ENCODE measurements at places on chromosomes 6 and 20.

GRCh38 chr6:159655409-159655988 is 37.5 kb downstream of the SOD2 start:
- no peak overlapping the region for H3K27ac ChIP-seq
- H3K4me3 ChIP-seq = no peak overlapping the region
- DNase-seq = no peak
- H3K27me3 ChIP-seq = no peaks in the 10 kb centered on the region
- no peaks in the 10 kb centered on the region for H3K4me1 ChIP-seq
- H3K36me3 ChIP-seq = no peaks in the 10 kb centered on the region

DNA sequence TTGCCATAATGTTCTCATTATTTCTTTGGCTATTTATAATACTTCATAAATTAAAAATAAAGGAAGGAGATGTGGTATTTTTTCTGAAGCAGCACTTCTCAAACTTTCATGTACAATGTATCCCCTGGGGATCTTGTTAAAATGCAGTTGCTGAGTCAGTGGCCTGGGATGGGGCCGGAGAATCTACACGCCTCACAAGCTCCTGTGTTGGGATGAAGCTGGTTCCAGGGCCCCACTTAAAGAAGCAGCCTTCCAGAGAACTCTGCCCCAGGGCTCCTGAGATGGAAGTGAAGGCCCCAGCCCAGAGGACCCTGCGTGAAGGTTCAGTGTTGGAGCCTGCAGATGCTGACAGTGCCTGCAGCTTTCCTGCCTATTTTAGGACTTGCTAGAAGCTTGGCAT is 40.1 kb upstream of the SLC23A2 start:
- H3K4me1 ChIP-seq = no peaks in the 10 kb centered on the region
- no peak overlapping the region for H3K27ac ChIP-seq
- no peaks in the 10 kb centered on the region for H3K36me3 ChIP-seq
- no peak overlapping the region for H3K4me3 ChIP-seq
- no peak for DNase-seq

GRCh38 chr6:132768051-132768517 is 10.4 kb upstream of the VNN2 start:
- H3K36me3 ChIP-seq = no peaks in the 10 kb centered on the region
- no peaks in the 10 kb centered on the region for H3K27me3 ChIP-seq

GRCh38 chr20:1144401-1145172 is 26.2 kb downstream of the PSMF1 start:
- DNase-seq = no peak
- peaks cover 55% of the 10 kb centered on the region for H3K36me3 ChIP-seq
- H3K27ac ChIP-seq = no peak overlapping the region
- no peaks in the 10 kb centered on the region for H3K4me1 ChIP-seq
- no peak overlapping the region for H3K4me3 ChIP-seq

- H3K27ac ChIP-seq = no peak overlapping the region
- H3K4me3 ChIP-seq = no peak overlapping the region
- no peaks in the 10 kb centered on the region for H3K27me3 ChIP-seq
- H3K4me1 ChIP-seq = no peaks in the 10 kb centered on the region
These were observed 45.8 kb downstream of the PLCB4 start for GRCh38 chr20:9114709-9115108.

GRCh38 chr6:45724511-45724910 is 291.1 kb downstream of the CLIC5 start:
- peaks cover 8% of the 10 kb centered on the region for H3K4me1 ChIP-seq
- no peaks in the 10 kb centered on the region for H3K27me3 ChIP-seq
- DNase-seq = peak; percentile 86
- H3K36me3 ChIP-seq = no peaks in the 10 kb centered on the region

DNA sequence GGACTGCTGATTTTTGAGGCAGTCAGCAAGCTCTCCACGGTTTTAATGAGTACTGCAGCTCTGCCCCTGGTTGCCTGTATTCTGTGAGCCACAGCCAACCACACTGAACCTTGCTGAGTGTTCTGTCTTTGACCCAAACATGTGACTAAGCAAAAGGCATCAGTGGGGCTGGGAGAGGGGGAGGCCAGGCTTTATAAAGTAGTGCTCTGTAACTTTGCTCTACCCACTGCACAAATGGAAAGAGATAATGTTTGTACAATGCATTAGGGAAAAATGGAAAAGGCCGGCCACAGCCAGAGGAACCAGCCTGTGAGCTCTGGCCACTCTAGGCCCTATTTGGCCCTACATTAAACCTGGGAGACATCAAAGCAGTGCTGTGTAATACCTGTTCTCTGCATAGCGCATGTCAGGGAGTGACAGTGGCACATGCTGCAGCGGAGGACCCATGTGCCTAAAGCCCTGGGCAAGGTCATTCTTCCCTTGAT is 22.0 kb downstream of the KLHL31 start:
- H3K27ac ChIP-seq = no peak overlapping the region
- H3K27me3 ChIP-seq = no peaks in the 10 kb centered on the region
- H3K4me1 ChIP-seq = peaks cover 15% of the 10 kb centered on the region
- no peak for DNase-seq
- no peak overlapping the region for H3K4me3 ChIP-seq

DNA sequence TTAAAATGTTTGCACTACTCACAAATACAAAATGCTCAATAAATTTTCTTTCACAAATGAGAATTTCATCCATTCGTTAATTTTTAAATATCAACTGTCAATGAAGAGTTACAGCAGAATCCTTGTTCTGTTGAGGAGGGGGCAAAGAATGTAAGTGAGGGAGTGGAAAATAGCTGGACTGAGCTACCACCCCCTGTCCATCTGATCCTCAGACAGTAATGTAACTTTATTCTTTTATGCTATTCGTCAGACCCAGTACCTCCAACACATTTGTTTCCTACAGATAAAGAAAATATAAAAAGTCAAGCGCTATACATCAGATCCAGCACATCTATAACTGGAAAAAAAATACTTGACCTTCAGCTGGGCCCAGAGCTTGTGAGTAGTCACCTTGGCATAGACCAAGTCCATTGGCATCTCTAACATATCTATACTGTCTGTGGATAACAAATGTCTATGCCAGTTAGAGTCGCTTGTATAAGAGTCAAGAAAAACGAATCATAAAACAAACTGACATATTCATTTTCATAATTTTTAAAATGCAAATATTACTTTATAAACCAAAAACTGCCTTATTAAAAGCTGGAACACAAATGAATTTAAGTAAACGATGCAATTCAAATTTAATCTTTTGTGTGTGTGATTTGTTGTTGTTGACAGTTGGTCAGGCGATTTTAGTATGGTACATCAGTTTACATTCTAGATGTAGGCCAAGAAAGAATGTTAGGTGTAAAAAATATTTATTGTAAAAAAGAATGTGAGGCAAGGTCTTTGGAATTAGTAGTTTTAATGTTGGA is 57.2 kb upstream of the HFE start:
- H3K36me3 ChIP-seq = no peaks in the 10 kb centered on the region
- H3K4me1 ChIP-seq = peaks cover 51% of the 10 kb centered on the region
- no peak for DNase-seq
- no peaks in the 10 kb centered on the region for H3K27me3 ChIP-seq

DNA sequence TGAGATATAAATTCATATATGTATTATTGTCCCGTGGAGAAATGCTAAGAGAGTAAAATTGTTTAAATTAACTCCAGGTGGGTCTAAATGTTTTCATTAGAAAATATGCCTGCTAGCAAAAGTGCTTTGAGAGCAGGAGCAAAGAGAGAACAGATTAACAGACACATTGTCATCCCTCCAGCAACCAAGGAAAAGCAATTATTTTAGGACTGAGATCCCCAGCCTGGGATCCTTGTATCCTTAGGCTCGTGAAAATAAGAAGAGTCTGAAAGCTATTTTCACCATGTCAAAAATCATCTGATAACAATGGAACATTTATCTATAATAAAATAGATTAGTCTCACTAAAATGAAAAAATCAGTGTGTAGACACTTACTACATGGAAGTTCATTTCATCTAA is 11.5 kb upstream of the MRS2 start:
- DNase-seq = no peak
- no peak overlapping the region for H3K4me3 ChIP-seq
- H3K36me3 ChIP-seq = no peaks in the 10 kb centered on the region
- no peak overlapping the region for H3K27ac ChIP-seq

- no peaks in the 10 kb centered on the region for H3K36me3 ChIP-seq
- H3K27me3 ChIP-seq = no peaks in the 10 kb centered on the region
- peaks cover 18% of the 10 kb centered on the region for H3K4me1 ChIP-seq
- DNase-seq = no peak
These were observed 821 bp downstream of the DHX35 start for GRCh38 chr20:38962928-38963401.

DNA sequence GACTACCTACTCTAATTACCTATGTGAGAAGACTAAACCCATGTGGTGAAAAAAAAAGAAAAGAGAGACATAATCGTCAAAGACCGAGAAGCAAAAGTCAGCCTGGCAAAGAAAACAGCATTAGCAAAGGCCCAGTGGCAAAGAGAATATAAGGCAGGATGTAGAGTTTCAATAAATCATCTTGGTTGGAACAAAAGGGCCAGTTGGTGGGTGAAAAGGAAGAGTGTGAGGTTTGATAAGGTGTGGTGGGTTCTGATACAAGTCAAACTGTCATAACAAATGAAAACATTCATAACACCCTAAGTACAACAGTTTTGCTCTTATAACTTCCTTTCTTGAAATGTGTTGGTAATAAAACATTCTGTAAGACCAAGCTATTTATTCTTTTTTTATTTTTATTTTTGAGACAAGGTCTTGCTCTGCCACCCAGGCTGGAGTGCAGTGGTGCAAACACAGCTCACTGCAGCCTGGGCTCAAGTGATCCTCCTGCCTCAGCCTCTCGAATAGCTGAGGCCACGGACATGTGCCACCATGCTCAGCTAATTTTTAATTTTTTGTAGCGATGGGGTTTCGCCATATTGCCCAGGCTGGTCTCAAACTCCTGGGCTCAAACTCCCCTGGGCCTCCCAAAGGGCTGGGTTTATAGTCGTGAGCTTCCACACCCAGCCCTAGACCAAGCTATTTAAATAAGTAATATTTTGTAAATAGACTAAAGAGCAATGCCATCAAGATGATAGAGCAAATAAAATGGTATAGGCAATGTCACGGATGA is 18.9 kb upstream of the GTF3C6 start:
- no peak overlapping the region for H3K27ac ChIP-seq
- H3K4me1 ChIP-seq = peaks cover 5% of the 10 kb centered on the region
- no peak for DNase-seq
- H3K4me3 ChIP-seq = no peak overlapping the region
- H3K36me3 ChIP-seq = no peaks in the 10 kb centered on the region

DNA sequence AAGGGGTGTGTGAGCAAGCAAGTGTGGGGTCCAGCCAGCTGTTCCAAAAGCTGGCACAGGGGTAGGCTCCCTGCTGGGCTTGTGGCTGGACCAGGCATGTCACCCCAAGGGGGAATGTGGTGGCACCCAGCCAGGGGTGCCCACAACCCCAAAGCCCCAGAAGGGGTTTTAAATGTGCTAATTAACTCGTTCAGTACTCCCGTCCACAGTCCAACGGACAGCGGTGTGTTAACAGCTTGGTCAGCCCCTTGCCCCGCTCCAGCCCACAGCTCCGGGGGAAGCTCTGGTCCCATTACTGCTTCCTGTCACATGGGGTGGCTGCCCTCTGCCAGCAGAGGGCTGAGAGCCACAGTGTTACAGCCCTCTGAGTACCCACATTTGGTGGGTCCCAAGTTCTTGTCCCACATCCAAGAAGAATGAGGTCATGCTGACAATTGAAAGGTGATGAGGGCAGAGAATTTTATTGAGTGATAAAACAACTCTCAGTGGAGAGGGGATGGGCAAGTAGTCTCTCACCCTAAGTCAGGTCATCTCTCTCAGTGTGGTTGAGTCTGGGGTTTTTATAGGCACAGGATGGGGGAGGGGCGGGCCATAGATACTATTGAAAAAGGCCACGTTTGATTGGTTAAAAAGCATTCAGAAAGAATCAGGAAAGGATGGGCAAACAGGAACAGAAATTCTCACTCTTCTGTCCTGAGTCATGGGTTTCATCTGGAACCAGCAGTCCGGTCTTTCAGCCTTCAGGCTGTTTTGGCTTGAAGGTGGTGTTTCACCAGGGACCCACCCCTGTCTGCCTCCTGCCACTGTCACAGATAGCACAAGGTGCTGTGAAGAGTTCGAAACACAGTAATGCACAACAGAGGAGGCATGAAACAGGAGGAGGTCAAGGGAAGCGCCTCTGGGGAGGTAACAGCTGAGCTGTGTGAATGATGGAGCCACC is 238.5 kb downstream of the NFATC2 start:
- no peaks in the 10 kb centered on the region for H3K27me3 ChIP-seq
- H3K4me3 ChIP-seq = no peak overlapping the region
- no peaks in the 10 kb centered on the region for H3K36me3 ChIP-seq
- DNase-seq = no peak
- H3K4me1 ChIP-seq = peaks cover 15% of the 10 kb centered on the region

- H3K4me3 ChIP-seq = no peak overlapping the region
- no peaks in the 10 kb centered on the region for H3K27me3 ChIP-seq
- no peak for DNase-seq
- no peaks in the 10 kb centered on the region for H3K4me1 ChIP-seq
These were observed 52.3 kb downstream of the ABHD12 start for GRCh38 chr20:25338112-25339023.

DNA sequence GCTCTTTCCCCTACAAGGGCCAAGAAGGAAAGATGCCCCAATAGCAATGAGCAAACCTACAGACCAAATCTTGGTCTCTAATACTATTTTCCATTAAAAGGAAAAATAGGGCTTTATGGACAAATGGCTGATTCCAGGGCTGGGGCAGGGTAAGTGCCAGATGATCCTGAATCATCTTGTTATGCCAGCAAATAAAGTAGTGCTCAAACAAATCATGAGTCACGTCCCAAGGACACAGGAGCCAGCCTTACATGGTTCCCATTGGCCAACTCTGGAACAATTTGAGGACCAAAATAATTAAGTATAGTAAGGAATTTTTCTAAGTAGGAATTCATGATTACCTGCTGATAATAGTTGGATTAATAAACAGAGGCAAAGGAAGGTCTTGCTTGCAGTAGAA is 53.2 kb upstream of the NKX2-4 start:
- H3K27me3 ChIP-seq = no peaks in the 10 kb centered on the region
- H3K4me1 ChIP-seq = peaks cover 4% of the 10 kb centered on the region
- DNase-seq = peak; percentile 76
- H3K36me3 ChIP-seq = no peaks in the 10 kb centered on the region

DNA sequence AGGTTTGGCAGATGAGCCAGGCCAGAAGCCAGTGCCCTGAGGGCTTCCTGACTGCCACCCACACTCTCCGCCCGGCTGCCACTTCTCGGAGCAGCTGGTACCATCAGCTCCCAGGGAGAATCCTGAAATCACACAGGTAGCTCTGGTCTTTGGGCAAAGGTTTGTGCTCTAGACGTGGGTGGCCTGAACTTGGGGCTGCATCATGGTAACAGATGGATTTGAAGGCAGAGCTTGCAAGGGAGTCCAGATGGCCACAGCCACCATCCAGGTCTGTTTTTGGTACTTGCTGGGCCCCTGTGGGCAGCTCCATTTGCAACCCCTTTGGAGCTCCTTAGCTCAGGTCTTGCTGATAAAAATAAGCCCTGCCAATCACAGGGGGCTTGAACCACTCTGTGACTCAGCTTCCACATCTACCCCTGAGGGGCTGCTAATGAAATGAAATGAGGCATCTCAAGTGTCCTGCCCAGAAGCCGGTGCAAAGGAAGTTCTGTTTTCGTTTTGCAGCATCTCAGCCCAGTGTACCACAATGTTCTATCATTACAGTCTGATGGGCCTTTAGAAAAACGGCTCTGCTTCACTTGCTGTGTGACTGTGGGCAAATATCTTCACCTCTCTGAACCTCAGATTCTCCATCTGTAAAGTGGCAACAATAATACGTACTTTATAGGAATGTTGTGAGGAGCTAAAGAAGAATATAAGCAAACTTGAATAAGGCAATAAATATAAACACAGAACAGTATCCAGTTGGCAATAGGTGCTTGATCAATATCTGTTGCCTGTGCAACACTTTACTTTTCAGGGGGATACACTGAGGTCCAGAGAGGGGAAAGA is 25.1 kb upstream of the CDH22 start:
- H3K27me3 ChIP-seq = peaks cover 27% of the 10 kb centered on the region
- H3K4me3 ChIP-seq = no peak overlapping the region
- H3K36me3 ChIP-seq = no peaks in the 10 kb centered on the region
- H3K4me1 ChIP-seq = no peaks in the 10 kb centered on the region
- H3K27ac ChIP-seq = no peak overlapping the region
